ENCODE measurements at places on chromosomes 12 and 14. TPM values are rescaled to one million over a fixed set of nuclear protein-coding genes. Genes with fewer than 3 reads are reported as not detected.

B4GALNT3 gene
- not detected for total RNA-seq

FITM1 gene
- not detected for total RNA-seq

LMNTD1 gene
- not detected for total RNA-seq

ATXN7L3B gene
- total RNA-seq, result 13.4 TPM

SLC7A7 gene
- total RNA-seq, result 4.1 TPM

PLEK2 gene
- total RNA-seq, result 3.9 TPM

OR10G2 gene
- total RNA-seq, result not detected

MED13L gene
- 38.9 TPM for total RNA-seq

TBX3 gene
- 3.6 TPM for total RNA-seq

GZMH gene
- total RNA-seq, result not detected

ETFBKMT gene
- total RNA-seq, result 3.2 TPM

TMCC3 gene
- total RNA-seq, result 0.36 TPM

All from cardiac atrium fibroblast (primary cell).